Left renal cortex interstitium (tissue), 4 donors: ENCODE measurements at places on chromosomes 4 and X. TPM values are rescaled to one million over a fixed set of nuclear protein-coding genes. Genes with fewer than 3 reads are reported as not detected.

DNA sequence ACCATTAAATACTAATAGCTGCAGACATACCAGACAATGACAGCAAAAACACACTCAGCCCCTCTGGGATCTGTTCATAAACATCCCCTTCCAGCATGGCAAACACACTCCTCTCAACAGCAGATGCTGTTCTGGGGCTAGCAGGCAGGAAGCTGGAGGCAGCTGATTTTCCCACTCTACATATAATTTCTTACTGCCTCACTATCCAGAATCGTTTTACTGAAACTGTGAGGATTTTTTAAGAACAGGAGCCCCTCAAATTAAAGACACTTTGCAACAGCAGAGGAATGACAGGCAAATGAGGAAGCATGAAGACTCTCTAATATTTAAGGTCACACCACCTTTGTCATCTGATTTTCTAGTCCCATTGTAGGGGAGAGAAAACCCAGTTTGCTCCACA, 2.2 kb downstream of the MAPK10 start:
- DNase-seq, result no peak

The CLNK gene
- 0.62 TPM for polyA plus RNA-seq

DNA sequence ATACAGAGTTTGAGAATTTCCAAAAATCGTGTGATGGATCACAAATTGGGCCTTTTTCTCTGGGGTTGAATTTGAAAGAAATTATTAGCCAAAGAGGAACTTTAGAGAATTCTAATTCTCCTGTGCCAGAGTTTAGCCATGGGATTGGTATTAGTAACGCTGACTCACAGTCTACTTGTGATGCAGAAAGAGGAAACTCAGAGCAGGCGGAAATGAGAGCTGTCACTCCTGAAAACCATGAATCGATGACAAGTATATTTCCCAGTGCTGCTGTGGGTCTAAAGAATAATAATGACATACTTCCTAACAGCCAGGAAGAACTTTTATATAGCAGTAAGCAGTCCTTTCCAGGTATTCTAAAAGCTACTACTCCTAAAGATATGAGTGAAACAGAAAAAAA, 64.9 kb downstream of the N4BP2 start:
- DNase-seq, result no peak

GRCh38 chr4:156830351-156830750, 141.2 kb downstream of the PDGFC start:
- no peak for DNase-seq

- no peak for DNase-seq
Observed at GRCh38 chrX:17860811-17861488, at the start of gene RAI2. Gene RAI2 (minus strand): TSS chrX:17861298. CDS start chrX:17802010, 59,288 bp downstream.

- no peak for DNase-seq
Observed at GRCh38 chrX:30806187-30806728, 82.8 kb downstream of the TAB3 start.

The RHOXF2 gene
- polyA plus RNA-seq, result not detected

The SSX2B gene
- polyA plus RNA-seq, result not detected

The TRIML2 gene
- not detected for polyA plus RNA-seq

DNA sequence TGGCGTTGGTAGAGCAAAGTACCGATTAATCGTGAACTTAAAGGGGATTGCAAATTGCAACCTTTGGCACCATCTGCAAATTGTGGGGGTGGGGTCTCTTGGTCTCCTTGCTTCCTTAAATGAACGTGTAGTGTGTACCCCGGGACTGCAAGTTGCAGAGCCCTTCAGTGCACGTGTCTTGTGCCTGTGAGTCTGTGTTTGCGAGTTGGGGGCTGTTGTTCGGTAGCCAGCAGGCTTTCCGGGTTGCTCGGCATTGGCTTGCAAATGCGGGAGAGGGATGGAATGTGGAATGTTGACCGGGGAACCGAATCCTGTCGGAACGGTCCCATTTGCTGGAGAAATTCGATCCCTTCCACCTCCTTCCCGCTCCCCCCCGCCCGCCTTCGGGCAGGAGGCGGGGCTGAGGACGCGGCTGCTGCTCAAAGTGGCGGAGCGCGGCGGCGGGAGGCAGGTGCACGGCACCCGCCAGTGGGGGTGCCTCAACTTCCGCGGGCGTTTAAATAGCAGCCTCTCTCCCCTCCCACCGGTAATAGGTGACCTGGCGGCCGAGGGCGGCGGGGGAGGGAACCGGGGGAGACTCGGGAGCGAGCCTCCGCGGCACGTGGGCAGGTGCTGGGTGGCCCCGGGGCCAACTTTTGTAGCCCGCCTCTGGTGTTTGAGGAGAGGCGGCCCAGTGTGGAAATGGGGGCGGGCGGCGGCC, 1.5 kb downstream of the JADE1 start:
- no peak for DNase-seq

DNA sequence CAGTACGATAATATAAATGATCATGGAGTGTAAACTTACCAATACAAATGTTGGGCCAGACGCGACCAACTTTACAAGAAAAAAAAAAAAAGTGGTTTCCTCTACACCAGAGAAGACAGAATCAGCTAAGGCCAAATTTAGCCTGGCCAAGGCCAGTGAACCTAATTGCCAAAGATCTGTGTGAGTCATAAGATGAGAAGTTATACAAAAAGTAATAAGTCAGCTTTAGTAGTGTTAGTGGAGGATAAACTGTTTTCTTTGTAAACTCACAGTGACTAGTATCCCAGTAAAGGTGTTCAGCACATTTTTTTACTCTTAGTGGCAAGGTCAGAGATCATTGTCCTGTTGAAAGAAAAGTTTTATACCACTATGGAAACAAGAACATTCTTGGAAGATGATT, 531.4 kb upstream of the TECRL start:
- DNase-seq, result no peak

DNA sequence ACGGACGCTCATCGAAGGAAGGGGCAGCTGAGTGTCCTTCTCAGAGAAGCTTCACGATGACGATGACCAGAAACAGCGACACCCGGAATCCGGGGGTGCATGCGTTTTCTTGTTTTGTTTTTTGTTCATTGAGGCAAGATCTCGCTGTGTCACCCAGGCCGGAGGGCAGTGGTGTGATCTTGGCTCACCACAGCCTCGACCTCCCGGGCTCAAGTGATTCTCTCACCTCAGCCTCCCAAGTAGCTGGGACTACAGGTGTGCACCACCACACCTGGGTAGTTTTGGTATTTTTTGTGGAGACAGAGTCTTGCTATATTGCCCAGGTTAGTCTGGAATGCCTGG, 19.8 kb downstream of the DGKQ start:
- no peak for DNase-seq

GRCh38 chrX:109719264-109719663, 13.8 kb downstream of the ACSL4 start:
- no peak for DNase-seq

- DNase-seq, result no peak
Observed at GRCh38 chr4:90792696-90793095, 665.5 kb downstream of the CCSER1 start.

- no peak for DNase-seq
Observed at GRCh38 chrX:77426811-77427210, 20.4 kb upstream of the FGF16 start.

The TBX22 gene
- 3.7 TPM for polyA plus RNA-seq

GRCh38 chr4:159293811-159294515, 191.1 kb downstream of the RAPGEF2 start:
- no peak for DNase-seq

DNA sequence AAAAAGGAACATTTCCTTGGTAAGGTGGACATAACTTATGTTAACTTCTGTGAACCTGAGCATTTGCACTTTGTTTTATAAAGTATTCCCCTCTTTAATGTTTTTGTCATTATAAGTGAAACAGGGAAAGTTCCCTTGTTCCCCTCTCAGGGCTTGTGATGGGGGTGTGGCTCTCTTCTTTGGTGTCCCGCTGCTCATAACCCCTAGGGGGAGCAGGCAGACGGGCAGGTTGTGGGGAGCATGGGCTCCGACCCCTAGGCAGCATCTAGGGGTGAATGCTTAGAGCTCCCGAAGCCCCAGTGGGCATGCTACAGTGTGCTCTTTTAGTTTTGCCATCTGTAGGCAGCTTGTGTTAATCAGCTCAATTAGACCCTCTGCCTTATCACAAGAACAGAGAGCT, 200.4 kb downstream of the DACH2 start:
- DNase-seq, result no peak

DNA sequence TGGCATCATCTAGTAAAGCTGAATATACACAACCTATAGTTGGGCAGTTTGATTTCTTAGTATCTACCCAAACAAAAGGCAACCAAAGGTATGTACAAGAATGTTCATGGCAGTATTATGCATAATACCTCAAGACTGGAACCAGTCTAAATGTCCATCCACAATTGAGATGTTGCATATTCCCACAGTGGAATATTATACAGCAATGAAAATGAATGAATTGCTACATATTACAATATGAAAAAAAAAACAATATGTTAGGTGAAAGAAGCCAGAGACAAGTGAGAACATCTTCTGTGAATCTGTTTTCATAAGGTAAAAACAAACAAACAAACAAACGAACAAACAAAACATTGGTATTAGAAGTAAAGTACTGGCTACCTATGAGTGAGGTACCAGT, 11.6 kb upstream of the RAB28 start:
- no peak for DNase-seq

The REELD1 gene
- 0.34 TPM for polyA plus RNA-seq

DNA sequence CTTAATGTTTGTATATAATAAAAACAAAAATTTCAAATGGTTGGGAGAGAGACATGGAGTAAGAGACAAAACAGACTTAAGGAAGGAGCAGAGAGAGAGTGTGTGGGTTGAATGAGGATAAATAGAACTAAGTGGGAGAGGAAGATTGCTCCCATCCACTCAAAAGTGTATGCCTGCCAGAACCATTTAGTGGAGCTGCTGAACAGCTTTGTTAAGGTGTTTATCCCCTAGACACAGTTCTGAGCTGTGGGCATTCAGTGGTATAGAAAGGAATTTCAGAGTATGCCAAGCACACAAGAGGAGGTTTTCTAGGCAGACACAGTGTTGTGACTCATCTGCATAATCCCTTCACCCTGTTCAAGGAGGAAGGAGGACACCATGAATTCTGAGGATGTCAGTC, 508.6 kb upstream of the EPHA5 start:
- DNase-seq, result no peak

DNA sequence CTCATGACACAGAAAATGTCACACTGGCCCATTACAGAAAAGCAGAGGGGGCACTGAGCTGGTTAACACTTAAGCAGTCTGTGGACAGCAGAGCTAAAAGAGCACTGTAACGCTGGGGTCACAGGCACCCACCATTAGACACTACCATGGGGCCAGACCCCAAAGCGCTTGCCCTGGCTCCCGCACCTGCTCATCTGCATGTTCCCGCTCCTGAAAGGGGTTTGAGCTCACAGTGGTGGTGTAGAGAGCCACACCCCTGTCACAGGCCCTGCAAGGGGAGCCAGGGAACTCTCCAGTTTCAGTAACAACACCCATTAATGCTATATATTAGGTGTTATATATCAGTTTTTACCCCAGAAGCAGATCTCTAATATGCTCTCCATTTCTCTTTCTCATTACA, 187.0 kb downstream of the ANKRD50 start:
- no peak for DNase-seq

DNA sequence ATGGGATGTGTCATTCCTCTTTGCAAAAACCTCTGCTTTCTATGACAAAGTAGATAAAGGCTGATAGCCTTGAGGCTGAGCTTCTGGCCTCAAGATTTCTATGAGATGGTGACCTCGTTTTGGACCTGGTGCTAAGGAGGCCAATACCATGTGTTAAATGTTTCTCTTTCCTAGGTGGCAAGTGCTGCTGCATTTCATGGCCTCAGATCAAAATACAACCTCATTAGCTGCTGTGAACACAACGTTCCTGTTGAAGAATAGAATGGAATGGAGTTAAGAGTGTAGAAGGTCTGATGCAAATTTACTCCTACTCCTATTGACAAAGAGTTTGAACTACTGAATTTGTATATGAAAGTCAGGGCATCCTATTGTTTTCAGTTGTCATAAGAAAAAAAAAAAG, 112.0 kb downstream of the C4orf51 start:
- DNase-seq, result no peak

The RGN gene
- polyA plus RNA-seq, result 34.9 TPM

DNA sequence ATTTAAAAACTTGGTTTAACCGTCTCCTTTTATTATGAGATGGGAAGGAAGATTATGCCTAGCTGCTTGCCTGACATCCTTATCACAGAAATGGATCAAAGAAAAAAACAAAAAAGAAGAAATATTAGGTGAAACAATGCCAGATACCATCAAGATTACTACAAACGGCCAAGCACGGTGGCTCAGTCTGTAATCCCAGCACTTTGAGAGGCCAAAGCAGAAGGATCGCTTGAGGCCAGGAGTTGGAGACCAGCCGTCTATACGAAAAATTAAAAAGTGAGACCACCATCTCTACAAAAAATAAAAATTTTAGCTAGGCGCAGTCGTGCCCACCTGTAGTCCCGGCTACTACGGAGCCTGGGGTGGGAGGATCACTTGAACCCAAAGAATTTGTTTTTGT, 2.3 kb downstream of the FRYL start:
- DNase-seq, result no peak

DNA sequence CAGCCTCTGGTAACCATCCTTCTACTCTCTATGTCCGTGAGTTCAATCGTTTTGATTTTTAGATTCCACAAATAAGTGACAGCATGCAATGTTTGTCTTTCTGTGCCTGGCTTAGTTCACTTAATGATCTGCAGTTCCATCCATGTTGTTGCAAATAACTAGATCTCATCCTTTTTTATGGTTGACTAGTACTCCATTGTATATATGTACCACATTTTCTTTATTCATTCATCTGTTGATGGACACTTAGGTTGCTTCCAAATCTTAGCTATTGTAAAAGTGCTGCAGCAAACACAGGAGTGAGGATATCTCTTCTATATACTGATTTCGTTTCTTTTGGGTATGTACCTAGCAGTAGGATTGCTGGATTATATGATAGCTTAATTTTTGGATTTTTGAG, 140.9 kb downstream of the MID1 start:
- DNase-seq, result no peak

DNA sequence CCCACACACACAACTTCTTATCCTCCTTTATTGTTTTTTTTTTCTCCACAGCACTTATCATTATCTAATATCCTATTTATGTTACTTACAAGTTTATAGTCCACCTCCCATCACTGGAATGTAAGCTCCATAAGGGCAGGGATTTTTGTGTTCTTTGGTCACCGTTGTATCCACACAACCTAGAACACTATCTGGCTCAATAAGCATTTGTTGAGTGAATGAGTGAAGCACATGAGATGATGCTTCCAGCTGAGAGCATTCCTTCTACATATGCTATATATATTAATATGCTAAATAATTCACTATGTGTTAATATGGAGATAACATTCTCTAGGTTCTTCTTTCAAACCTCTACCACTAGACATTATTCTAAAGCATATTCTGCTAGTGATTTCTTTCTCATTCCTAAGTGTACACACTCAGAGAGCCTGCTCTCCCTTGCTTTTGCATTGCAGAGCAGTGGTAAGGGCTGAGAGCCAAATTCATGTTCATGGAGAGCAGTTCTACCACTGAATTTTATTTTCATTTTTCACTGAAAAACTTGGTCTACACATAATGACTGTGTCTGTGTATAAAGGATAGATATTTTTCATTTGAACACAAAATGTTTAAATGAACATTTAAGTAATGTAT, 20.3 kb upstream of the LUZP4 start:
- DNase-seq, result no peak
